Activated CD4-positive, alpha-beta T cell treated with anti-CD3 and anti-CD28 coated beads for 48 hours (primary cell): ENCODE measurements at places on chromosomes 4 and X.

GRCh38 chr4:55079451-55080173, 45.8 kb downstream of the KDR start:
- DNase-seq: no peak

DNA sequence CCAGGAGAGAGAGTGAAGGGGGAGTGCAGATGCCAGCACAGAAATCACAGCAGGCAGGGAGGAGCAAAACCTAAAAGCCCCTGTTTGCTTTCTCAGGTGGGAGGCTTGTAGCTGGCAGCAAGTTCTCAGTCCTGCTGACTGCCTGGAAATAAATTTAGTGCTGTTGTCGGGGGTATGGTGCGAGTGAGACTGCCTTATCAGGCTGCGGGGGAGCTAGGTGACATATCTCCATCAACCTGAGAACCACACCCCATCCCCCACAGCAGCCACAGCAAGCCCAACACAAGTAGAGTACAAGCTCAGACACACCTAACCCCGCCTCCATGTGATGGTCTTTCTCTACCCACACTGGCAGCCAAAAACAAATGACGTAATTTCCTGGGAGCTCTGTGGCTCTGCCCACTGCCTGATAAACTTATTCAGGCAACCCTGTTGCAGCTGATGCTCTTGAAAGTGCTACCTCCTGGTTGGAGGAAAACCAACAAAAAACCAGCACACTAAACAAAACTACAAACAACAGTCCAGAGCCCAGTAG, 953.4 kb upstream of the NDST4 start:
- DNase-seq: no peak

- DNase-seq: no peak
These were observed 808.3 kb downstream of the RPA4 start for GRCh38 chrX:97691901-97692455.

GRCh38 chrX:793216-793770, 162.7 kb downstream of the SHOX start:
- DNase-seq: no peak

GRCh38 chr4:128917781-128918180, 108.3 kb downstream of the JADE1 start:
- DNase-seq: no peak

- DNase-seq: no peak
These were observed 74.4 kb downstream of the RPS3A start for GRCh38 chr4:151173871-151174270.

DNA sequence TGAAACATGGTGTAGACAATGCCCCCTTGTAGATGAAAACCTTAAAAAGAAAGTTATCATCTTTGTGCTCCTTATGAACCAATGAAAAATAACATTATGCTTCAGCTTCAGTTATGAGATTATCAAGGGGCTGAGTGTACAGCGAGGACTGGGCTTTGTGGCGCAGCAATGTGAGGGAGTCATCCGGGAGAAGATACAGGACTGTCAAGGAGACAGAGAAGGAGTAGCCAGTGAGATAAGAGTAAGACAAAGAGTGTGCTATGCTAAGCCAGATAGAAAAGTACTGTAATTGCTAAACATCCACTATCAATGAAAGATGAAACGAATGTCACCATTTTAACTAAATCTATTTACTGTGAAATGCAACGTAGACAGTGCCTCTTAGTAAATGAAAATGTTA, 3.6 kb upstream of the KLHL15 start:
- DNase-seq: no peak

DNA sequence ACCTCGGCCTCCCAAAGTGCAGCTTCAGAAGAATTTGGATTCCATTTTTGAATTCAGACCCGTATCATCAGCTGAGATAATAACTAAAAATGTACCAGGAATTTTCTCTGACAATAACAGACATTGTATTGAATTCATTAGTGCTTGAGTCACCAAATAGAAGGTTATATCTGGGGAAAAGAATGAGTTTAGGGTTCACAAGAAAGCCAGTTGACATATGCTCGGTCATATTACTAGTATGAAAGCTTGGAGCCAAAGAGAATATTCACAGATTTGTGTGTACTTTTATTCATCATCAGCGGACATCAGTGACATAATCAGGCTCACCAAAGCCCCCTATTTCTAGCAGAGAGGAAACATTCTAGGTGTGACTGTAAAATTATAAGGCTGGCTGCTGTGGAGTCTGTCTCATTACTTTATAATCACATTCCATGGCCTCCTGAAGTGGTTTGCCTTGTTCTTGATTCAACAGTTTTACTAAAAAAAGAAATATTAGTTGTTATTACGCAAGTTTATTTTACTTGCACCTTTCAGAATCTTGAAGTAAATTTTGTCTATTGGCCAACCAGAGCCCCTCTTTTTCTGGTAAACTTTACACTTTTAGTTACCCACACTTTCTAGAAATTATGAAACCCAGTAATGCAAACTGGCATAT, 14.6 kb upstream of the DCTD start:
- DNase-seq: no peak

- no peak for DNase-seq
These were observed 202.4 kb upstream of the ZIC3 start for GRCh38 chrX:137363559-137363958.

DNA sequence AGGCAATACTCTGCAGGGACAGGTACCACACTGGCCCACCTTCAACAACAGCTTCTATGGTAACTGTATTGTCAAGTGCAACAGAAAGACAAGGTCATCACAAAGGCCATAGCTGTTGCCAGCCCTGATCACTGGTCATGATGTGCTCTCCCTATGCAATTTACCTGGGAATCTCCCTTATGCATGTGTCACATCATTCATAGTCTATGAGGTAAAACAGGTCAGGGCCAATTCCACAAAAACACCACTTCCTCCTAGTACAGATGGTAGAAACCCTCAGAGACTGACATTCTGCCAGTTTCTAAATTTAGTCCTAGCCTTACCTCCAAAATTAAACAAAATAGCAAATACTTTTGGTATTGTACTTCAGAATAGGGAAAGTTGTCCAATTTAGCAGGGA, 132.8 kb downstream of the MGST2 start:
- DNase-seq: no peak

DNA sequence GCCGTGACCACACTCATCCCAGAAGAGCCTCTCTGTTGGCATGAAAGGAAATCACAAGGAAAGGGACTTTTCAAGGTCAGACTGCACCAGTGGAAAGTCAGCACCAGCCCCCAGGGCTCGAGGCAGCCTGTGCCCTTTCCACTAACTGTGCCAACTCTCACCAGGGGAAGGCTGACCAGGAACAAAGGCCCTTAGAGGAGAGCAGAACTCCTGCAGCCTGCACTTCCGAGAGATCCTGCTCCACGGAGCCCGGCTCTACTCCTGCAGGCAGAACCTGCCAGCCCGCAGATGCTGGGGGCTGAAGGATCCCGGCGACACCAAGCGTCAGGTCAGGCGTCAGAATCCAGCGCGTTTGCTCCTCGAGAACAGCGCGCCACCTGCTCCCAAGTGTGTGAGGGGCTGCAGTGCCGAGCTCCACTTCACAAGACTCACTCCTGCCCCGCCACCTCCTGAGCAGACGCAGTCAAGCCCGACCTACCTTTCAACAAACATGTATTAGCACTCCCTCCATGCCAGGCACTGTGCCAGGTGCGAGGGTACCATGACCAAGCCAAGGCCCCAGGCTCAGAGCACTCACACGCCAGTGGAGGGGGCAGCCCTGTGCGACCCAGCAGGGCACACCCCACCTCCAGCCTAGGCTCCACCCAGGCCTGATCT, 13.6 kb upstream of the HELT start:
- no peak for DNase-seq

GRCh38 chrX:119917877-119918276, 22.2 kb downstream of the AKAP14 start:
- no peak for DNase-seq

DNA sequence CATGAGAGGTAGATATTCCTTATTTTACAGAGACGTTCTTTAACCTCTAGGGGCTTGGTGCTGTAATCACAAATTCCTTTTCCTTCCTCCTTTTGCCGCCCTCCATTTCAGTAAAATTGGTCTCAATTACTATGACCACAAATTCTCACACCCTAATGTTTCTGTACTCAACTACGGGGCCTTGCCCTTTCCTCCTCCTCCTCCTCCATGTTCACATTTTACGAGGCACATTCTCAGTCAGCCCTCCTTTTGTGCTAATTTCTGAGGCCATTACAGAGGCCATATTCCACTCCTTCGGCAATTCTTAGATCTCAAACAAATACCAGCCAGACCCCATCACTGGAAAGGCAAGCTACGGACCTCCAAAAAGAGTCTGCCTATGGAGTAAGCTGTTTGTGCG, 92.1 kb downstream of the SH3KBP1 start:
- no peak for DNase-seq

DNA sequence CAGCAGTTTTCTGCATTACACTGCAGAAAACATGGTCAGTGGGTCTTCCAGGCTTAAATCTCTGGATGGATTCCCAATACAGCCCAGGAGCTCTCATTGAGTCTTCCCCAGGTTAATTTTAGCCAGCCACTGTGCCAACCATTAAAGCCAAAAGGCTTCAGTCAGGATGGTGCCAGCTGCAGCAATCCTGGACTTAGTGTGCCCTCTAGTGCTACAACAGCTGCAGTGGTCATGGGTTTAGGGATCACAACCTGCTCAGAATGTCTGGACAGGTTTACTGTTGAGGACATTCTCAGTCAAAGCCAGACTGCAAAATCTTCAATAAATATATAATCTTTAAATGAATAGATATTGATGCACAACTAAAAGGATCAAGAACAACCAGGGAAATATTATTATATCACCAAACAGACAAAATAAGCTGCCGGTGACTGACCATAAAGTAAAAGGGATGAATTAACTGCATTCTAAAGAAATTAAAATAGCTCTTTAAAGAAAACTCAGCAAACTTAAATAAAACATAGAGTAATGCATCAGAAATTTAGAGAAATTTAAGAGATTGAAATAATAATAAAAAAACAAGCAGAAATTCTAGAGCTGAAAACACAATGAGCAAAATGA, 639.9 kb downstream of the SPOCK3 start:
- no peak for DNase-seq

DNA sequence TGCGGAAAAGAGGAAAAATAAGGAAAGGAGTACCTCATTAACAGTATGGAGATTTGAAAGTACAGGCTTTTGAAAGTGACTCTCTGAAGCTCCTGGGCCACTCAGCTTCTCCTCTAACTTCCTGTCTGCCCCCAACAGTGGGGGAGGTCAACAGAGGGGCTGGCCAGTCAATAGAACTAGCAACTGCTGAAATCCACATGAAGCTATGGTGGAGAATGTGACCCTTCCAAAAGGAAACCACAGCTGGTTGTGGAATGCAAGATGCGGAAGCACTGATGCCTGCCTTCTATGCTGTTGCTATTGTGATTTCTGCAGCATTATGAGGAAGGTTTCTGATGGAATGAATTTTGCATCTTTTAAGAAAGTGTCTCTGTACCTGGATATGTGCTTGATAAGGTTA, 2.4 kb downstream of the CORIN start:
- no peak for DNase-seq

GRCh38 chr4:56540826-56541225, 35.2 kb downstream of the ARL9 start:
- no peak for DNase-seq

DNA sequence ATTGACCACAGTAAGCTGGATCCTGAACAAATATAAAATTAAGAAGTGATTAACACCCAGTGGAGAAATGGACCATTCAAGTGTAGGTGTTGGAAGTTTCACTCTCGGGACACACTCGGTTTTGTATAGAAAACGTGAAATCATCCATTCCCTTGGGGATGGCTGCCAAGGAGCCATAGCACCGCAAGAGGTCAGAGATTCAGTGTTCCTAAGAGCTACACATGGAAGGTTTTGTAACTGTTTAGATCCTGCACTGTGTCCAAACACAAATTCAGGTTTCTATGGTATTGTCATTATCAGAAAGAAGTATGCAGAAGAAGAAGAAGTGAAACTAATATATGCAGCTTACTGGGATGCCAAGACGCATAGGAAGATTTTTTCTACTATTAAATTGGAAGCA, 281.0 kb downstream of the LDB2 start:
- DNase-seq: no peak

GRCh38 chr4:11634283-11634682, 205.6 kb upstream of the HS3ST1 start:
- no peak for DNase-seq

GRCh38 chr4:54913751-54914526, 211.5 kb downstream of the KDR start:
- no peak for DNase-seq

DNA sequence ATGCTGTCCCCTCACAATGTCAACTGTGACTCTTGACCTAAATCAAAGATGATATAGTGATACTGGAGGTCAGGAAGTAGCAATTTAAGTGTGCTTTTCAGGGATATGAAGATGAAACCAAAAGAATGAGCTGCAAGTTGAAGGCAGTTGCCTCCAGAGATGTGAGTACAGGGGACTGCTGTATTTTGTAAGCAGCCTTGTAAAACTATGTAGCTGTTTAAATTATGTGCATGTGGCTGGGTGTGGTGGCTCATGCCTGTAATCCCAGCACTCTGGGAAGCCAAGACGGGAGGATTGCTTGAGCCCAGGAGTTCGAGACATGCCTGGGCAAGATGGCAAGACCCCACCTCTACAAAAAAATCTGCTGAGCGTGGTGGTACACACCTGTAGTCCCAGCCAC, 15.1 kb upstream of the TNIP2 start:
- DNase-seq: no peak

- DNase-seq: no peak
These were observed 46.1 kb upstream of the CTSO start for GRCh38 chr4:155999725-156000124.

GRCh38 chr4:69830192-69830559, 29.8 kb downstream of the SULT1E1 start:
- DNase-seq: no peak

GRCh38 chr4:10023050-10023419, 1.7 kb upstream of the SLC2A9 start:
- no peak for DNase-seq

- no peak for DNase-seq
These were observed 321.6 kb downstream of the PPP3CA start for GRCh38 chr4:101025755-101026154.
